GM12878 (cell line): ENCODE measurements at places on chromosomes 1 and 21. TPM values are rescaled to one million over a fixed set of nuclear protein-coding genes. Genes with fewer than 3 reads are reported as not detected.

The RAB7B gene
- 0.09 TPM in 1 of 2 replicates, not detected in the other for polyA plus RNA-seq

The GBP7 gene
- polyA plus RNA-seq = not detected in 2 replicates

The OR2T33 gene
- polyA plus RNA-seq = not detected in 2 replicates

The HPCA gene
- polyA plus RNA-seq = not detected in 2 replicates

The TTLL7 gene
- 1.3 TPM in 2 replicates for polyA plus RNA-seq

The OPRD1 gene
- polyA plus RNA-seq = not detected in 2 replicates

The GCSAML gene
- polyA plus RNA-seq = not detected in 2 replicates

The ZBTB17 gene
- 36.9 and 38.7 TPM in 2 replicates for polyA plus RNA-seq

The SELE gene
- not detected in 2 replicates for polyA plus RNA-seq

The DPM3 gene
- 48.1 and 60.0 TPM in 2 replicates for polyA plus RNA-seq

The LDLRAD1 gene
- not detected in 2 replicates for polyA plus RNA-seq

The SPRR4 gene
- polyA plus RNA-seq = not detected in 2 replicates

The EPRS1 gene
- polyA plus RNA-seq = 110 and 117 TPM in 2 replicates

The TAS1R3 gene
- 0.28 and 0.38 TPM in 2 replicates for polyA plus RNA-seq

The LCE1D gene
- not detected in 2 replicates for polyA plus RNA-seq

The LUZP1 gene
- 27.1 and 28.2 TPM in 2 replicates for polyA plus RNA-seq

The VCAM1 gene
- polyA plus RNA-seq = 5.6 and 5.8 TPM in 2 replicates

The NMNAT2 gene
- 1.4 and 2.0 TPM in 2 replicates for polyA plus RNA-seq

The WNT2B gene
- 0.22 and 0.23 TPM in 2 replicates for polyA plus RNA-seq

The FBXO42 gene
- polyA plus RNA-seq = 15.8 and 19.0 TPM in 2 replicates

The KCNA3 gene
- 1.6 and 1.7 TPM in 2 replicates for polyA plus RNA-seq

The LCE3D gene
- polyA plus RNA-seq = not detected in 2 replicates

The MAN1C1 gene
- polyA plus RNA-seq = 0.22 TPM in 1 of 2 replicates, not detected in the other

The WASF2 gene
- 98.6 and 103 TPM in 2 replicates for polyA plus RNA-seq

The RPE65 gene
- polyA plus RNA-seq = not detected in 2 replicates

The RGSL1 gene
- 0.28 TPM in 1 of 2 replicates, not detected in the other for polyA plus RNA-seq

The KCNK2 gene
- not detected in 2 replicates for polyA plus RNA-seq

The CRYAA gene
- not detected in 2 replicates for polyA plus RNA-seq

The PARS2 gene
- polyA plus RNA-seq = 10.2 and 12.6 TPM in 2 replicates

The APOBEC4 gene
- polyA plus RNA-seq = 0.25 TPM in 1 of 2 replicates, not detected in the other

The PDZK1 gene
- 0.23 and 0.34 TPM in 2 replicates for polyA plus RNA-seq

The CD1D gene
- polyA plus RNA-seq = not detected in 2 replicates

The HDAC1 gene
- 187 and 206 TPM in 2 replicates for polyA plus RNA-seq

The OR2G6 gene
- 0.47 and 0.74 TPM in 2 replicates for polyA plus RNA-seq

The CCDC181 gene
- not detected in 2 replicates for polyA plus RNA-seq

The CHRM3 gene
- not detected in 2 replicates for polyA plus RNA-seq

The GUCA2A gene
- polyA plus RNA-seq = not detected in 2 replicates

The CD164L2 gene
- not detected in 2 replicates for polyA plus RNA-seq

The SH3BGR gene
- polyA plus RNA-seq = 2.9 and 3.5 TPM in 2 replicates

The PER3 gene
- polyA plus RNA-seq = 0.13 TPM in 1 of 2 replicates, not detected in the other

The PTGER3 gene
- polyA plus RNA-seq = not detected in 2 replicates

The WNT3A gene
- polyA plus RNA-seq = not detected in 2 replicates

The RUNX3 gene
- polyA plus RNA-seq = 29.3 and 29.7 TPM in 2 replicates

The NKAIN1 gene
- polyA plus RNA-seq = not detected in 2 replicates

The SLC39A1 gene
- 88.0 and 98.6 TPM in 2 replicates for polyA plus RNA-seq

The MROH9 gene
- not detected in 2 replicates for polyA plus RNA-seq

The TTC34 gene
- 0.03 TPM in 2 replicates for polyA plus RNA-seq

The OR2M3 gene
- polyA plus RNA-seq = not detected in 2 replicates

The HJV gene
- polyA plus RNA-seq = not detected in 2 replicates

The CRYBG2 gene
- 0.43 and 0.50 TPM in 2 replicates for polyA plus RNA-seq

The HNRNPCL4 gene
- polyA plus RNA-seq = not detected in 2 replicates

The SFN gene
- polyA plus RNA-seq = 0.82 and 0.94 TPM in 2 replicates

The SON gene
- polyA plus RNA-seq = 462 and 464 TPM in 2 replicates

The LCE3E gene
- polyA plus RNA-seq = not detected in 2 replicates

The MEX3A gene
- 0.47 and 0.48 TPM in 2 replicates for polyA plus RNA-seq
